ENCODE measurements at places on chromosomes 3 and 15. TPM values are rescaled to one million over a fixed set of nuclear protein-coding genes. Genes with fewer than 3 reads are reported as not detected.

Gene TMEM158
- total RNA-seq: 5.2 TPM

Gene LDHAL6B
- not detected for total RNA-seq

Gene NTRK3
- total RNA-seq: 91.4 TPM

Gene GCNT3
- 0.18 TPM for total RNA-seq

Gene PLA2G4D
- 0.09 TPM for total RNA-seq

Gene NRG4
- total RNA-seq: 2.2 TPM

Gene COLQ
- 2.5 TPM for total RNA-seq

DNA sequence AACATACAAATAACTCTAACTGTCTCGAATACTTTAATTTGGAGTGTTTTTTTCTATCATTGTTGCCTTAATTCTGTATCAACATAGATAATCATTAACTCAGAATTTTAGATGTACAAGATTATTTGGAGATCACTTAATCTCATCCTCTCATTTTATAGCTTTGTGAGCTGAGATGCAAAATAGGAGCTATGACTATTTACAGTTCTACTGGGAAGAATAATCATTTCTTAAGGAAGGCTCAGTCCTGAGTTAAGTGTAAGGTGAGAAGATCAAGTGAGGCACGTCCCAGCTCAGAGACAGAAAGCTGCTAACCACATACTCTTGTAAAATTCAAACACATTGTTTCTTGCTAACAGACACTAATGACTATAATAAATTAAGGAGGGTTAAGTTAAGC, 66.2 kb downstream of the CCDC54 start:
- no peak for DNase-seq

- DNase-seq: no peak
These were observed 243.2 kb upstream of the NR2F2 start for GRCh38 chr15:96087180-96087884.

GRCh38 chr15:70430069-70430468, 332.4 kb upstream of the TLE3 start:
- no peak for DNase-seq

- DNase-seq: no peak
These were observed 5.9 kb downstream of the ATP8B4 start for GRCh38 chr15:50113187-50113505.

- DNase-seq: no peak
These were observed 14.0 kb upstream of the DUT start for GRCh38 chr15:48317221-48317620.

- no peak for DNase-seq
These were observed 2.3 kb downstream of the IL5RA start for GRCh38 chr3:3107858-3108257.

DNA sequence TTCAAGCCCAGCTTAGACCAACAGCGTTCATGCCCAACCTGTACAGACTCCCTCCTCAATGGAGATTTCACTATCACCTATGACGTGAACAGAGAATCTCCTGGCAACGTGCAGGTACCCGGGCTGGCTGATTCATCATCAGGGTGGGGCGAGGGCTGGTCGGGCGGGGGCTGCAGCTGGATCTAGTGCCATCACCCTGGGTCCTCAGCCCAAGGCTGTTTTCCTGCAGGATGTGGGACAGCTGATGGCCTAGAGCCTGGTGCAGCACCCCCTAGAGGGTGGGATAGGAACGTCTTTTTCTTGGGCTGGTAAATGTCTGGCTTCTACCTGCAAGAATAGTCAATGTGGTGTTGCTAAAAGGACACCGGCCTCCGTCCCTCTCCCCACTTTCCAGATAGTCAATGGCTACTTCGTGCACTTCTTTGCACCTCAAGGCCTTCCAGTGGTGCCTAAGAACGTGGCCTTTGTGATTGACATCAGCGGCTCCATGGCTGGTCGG, 4.4 kb downstream of the ITIH3 start:
- DNase-seq: no peak

DNA sequence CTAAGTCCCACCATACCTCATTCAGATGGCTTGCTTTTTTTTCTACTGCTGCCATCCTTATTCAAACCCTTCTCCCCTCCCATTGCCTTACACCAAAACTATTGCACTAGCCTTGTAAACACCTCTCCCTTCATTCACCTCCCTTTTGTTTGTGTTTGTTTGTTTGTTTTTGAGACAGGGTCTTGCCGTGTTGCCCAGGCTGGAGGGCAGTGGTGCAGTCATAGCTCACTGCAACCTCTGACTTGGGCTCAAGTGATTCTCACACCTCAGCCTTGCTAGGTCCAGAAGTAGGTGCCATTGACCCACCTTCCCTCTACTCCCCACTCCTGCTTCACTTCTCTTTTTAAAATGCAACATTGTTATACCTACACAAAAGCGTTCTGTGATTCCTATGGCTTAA, 3.0 kb upstream of the STAG1 start:
- no peak for DNase-seq

Measured in cerebellum (tissue), 4 donors.